Neuronal stem cell (in vitro differentiated cells): ENCODE measurements at places on chromosomes 6 and 20.

- no peak overlapping the region for H3K27ac ChIP-seq
- H3K4me1 ChIP-seq, result peaks cover 1% of the 10 kb centered on the region
- H3K36me3 ChIP-seq, result no peaks in the 10 kb centered on the region
- H3K27me3 ChIP-seq, result no peaks in the 10 kb centered on the region
- no peak overlapping the region for H3K4me3 ChIP-seq
These were observed 102.8 kb downstream of the PREP start for GRCh38 chr6:105300090-105300489.

DNA sequence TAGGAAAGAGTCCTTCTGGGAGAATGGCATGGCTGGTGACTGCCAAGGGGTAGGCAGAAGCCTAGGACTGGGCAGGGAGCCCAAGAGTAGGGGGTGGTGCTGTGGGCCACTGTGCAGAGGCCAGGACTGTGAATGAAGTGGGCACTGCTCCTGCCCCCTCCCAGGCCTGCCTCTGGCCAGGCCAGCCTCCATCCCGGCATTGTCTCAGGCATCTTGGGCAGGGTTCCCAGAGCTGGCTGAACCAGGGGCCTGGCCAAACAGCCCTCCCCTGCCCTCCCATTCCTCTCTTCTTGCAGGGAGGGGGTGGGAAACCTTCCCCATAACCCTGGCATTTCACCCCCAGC lies 81.6 kb downstream of the MRPL14 start:
- no peak overlapping the region for H3K4me3 ChIP-seq
- no peak overlapping the region for H3K27ac ChIP-seq
- peaks cover 28% of the 10 kb centered on the region for H3K4me1 ChIP-seq

- no peaks in the 10 kb centered on the region for H3K27me3 ChIP-seq
- no peak overlapping the region for H3K27ac ChIP-seq
- peaks cover 3% of the 10 kb centered on the region for H3K4me1 ChIP-seq
- H3K4me3 ChIP-seq, result no peak overlapping the region
- no peak for DNase-seq
- H3K36me3 ChIP-seq, result no peaks in the 10 kb centered on the region
These were observed 410.4 kb downstream of the LMBRD1 start for GRCh38 chr6:69386426-69386825.

GRCh38 chr6:106858653-106859092 lies 115.9 kb downstream of the CD24 start:
- H3K27ac ChIP-seq, result no peak overlapping the region
- DNase-seq, result no peak
- no peak overlapping the region for H3K4me3 ChIP-seq
- no peaks in the 10 kb centered on the region for H3K27me3 ChIP-seq

- no peak overlapping the region for H3K27ac ChIP-seq
- peaks cover 1% of the 10 kb centered on the region for H3K4me1 ChIP-seq
- no peak for DNase-seq
- no peak overlapping the region for H3K4me3 ChIP-seq
These were observed 61.3 kb downstream of the ZDHHC14 start for GRCh38 chr6:157442291-157442690.

DNA sequence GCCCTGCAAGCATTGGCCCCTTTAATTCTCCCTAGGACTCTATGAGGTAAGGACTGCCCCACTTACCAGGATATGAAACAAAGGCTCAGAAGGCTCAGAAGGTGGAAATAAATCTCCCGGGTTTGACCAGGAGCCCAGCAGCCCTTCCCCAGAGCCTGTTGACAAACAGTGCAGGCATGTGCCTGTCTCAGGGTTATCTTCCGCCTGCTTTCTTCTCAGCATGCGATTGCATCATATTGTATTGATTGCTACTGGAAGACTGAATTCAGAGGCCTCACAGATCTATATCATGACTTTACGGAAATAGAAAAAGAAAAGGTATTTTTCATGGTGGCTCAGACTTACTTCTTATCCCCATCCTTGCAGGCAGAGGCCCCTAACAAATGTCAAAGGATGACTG lies 92.7 kb downstream of the PHACTR3 start:
- no peak for DNase-seq
- H3K4me3 ChIP-seq, result no peak overlapping the region
- H3K36me3 ChIP-seq, result no peaks in the 10 kb centered on the region
- no peaks in the 10 kb centered on the region for H3K4me1 ChIP-seq

- peaks cover 7% of the 10 kb centered on the region for H3K4me1 ChIP-seq
- no peak overlapping the region for H3K27ac ChIP-seq
- DNase-seq, result no peak
- H3K4me3 ChIP-seq, result no peak overlapping the region
- no peaks in the 10 kb centered on the region for H3K36me3 ChIP-seq
- H3K27me3 ChIP-seq, result no peaks in the 10 kb centered on the region
These were observed 470.2 kb upstream of the HSF2 start for GRCh38 chr6:121929301-121929700.

GRCh38 chr20:48697845-48698491 lies 129.8 kb downstream of the PREX1 start:
- no peaks in the 10 kb centered on the region for H3K36me3 ChIP-seq
- H3K4me1 ChIP-seq, result no peaks in the 10 kb centered on the region
- no peak overlapping the region for H3K27ac ChIP-seq
- no peak for DNase-seq
- H3K4me3 ChIP-seq, result no peak overlapping the region
- no peaks in the 10 kb centered on the region for H3K27me3 ChIP-seq

- DNase-seq, result no peak
- peaks cover 39% of the 10 kb centered on the region for H3K27me3 ChIP-seq
- no peaks in the 10 kb centered on the region for H3K36me3 ChIP-seq
- no peak overlapping the region for H3K4me3 ChIP-seq
These were observed 14.0 kb upstream of the SCGN start for GRCh38 chr6:25637960-25638434.

DNA sequence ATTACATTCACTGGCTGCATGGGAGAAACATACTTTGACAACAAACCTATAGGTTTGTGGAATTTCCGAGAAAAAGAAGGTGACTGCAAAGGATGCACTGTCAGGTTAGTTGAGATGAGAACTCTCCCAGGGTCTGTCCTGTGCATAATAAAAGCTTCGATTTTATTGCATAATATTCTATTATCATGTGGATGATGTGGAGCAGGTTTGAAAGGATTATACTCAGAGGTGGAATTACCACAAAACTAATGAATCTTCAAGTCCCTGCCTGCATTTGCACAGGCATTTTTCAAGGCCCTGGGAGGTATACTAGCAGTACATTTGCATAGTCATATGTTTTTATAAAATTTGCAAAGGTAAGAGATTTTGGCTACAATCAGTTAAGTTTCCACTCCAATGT lies 249.8 kb downstream of the ARHGAP18 start:
- H3K27ac ChIP-seq, result no peak overlapping the region
- H3K4me1 ChIP-seq, result no peaks in the 10 kb centered on the region
- no peaks in the 10 kb centered on the region for H3K27me3 ChIP-seq
- no peak overlapping the region for H3K4me3 ChIP-seq

GRCh38 chr6:43956478-43956877 lies 170.8 kb downstream of the MRPL14 start:
- H3K27me3 ChIP-seq, result no peaks in the 10 kb centered on the region
- H3K4me1 ChIP-seq, result peaks cover 1% of the 10 kb centered on the region
- no peak overlapping the region for H3K27ac ChIP-seq
- no peak overlapping the region for H3K4me3 ChIP-seq
- no peak for DNase-seq

DNA sequence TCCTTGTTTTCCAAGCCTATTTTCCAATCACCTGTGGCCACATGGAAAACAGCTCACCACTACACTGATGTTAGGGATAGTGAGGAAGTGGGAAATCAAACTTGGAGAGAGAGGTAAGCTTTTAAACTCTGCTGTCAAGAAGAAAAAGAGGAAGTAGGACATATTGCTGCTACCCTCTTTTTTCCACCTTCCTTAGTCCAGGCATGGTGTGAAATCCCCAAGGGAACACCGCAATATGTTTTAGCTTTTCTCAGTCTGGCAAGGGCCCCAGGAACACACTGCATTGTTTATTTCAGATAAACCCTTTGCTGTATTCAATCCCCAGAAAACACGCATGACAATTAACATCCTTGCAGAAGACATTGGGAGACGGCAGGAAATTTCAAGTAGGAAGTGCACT lies 61.3 kb downstream of the HS3ST5 start:
- H3K36me3 ChIP-seq, result no peaks in the 10 kb centered on the region
- no peaks in the 10 kb centered on the region for H3K27me3 ChIP-seq
- DNase-seq, result no peak
- H3K27ac ChIP-seq, result no peak overlapping the region
- H3K4me3 ChIP-seq, result no peak overlapping the region

DNA sequence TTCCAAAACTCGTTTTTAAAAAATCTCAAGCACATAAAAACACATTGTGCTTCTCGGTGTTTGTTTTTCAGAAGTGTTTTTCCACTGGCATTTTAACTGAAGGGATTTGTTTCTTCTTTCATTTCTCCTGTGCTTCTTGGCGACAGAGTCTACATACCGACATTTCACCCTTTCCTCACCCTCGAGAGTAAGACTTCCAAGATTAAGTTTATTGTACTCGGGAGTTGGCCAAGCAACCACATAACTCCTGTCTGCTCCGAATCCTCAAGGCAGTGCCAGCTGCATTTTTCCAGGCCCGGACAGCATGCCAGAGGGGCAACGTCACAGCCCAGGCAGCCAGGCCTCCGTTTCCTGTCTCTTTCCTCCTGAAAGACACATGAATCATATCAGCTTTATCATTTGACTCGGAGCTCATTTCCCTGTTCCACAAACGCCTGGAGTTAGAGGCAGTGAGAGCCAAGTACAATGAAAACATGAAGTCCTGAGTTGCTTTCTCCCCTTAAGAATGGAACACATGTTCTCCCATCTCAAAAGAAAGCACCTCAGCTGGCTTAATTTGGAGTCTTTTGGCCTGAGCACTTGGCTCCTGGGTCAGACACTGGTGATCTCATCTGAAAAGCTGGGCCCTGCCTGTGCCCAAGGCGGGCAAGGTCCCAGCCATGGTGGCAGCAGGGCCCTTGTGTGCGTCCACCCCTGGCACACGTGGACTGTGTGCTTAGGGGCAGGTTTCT lies 23.2 kb upstream of the FAM50B start:
- H3K4me3 ChIP-seq, result no peak overlapping the region
- peaks cover 4% of the 10 kb centered on the region for H3K4me1 ChIP-seq
- H3K36me3 ChIP-seq, result no peaks in the 10 kb centered on the region
- DNase-seq, result no peak

GRCh38 chr20:44748005-44748370 lies 2.3 kb downstream of the KCNK15 start:
- no peak overlapping the region for H3K4me3 ChIP-seq
- no peaks in the 10 kb centered on the region for H3K36me3 ChIP-seq
- DNase-seq, result no peak

GRCh38 chr6:52543262-52543661 lies 33.6 kb downstream of the TRAM2 start:
- no peak for DNase-seq
- peaks cover 14% of the 10 kb centered on the region for H3K4me1 ChIP-seq
- H3K27ac ChIP-seq, result no peak overlapping the region
- peaks cover 2% of the 10 kb centered on the region for H3K36me3 ChIP-seq
- H3K27me3 ChIP-seq, result no peaks in the 10 kb centered on the region

DNA sequence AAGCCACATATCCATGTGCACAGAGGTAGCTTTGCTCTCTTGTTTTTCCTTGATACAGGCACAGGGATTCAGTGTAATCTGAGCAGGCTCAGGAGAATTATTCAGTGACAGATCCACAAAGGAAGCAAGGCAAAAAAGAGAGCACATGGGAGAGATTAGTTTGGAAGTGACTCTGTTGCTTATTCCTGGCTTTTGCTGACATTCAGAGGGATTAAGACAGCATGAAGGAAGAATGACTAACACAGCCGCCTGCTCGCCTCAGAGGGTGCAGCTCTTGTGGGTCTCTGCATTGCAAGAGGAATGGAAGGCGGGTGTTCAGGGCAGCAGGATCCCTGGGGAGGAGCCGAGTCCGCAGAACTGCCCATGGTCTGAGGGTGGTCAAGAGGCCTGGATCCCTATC lies 203.4 kb upstream of the KCNQ5 start:
- no peak overlapping the region for H3K4me3 ChIP-seq
- H3K36me3 ChIP-seq, result no peaks in the 10 kb centered on the region
- H3K4me1 ChIP-seq, result peaks cover 6% of the 10 kb centered on the region

GRCh38 chr6:99066044-99066443 lies 118.3 kb upstream of the FBXL4 start:
- no peaks in the 10 kb centered on the region for H3K27me3 ChIP-seq
- H3K4me1 ChIP-seq, result no peaks in the 10 kb centered on the region
- no peak overlapping the region for H3K4me3 ChIP-seq
- H3K27ac ChIP-seq, result no peak overlapping the region
- DNase-seq, result no peak

- no peak for DNase-seq
- H3K36me3 ChIP-seq, result no peaks in the 10 kb centered on the region
- H3K27ac ChIP-seq, result no peak overlapping the region
- no peaks in the 10 kb centered on the region for H3K4me1 ChIP-seq
- H3K4me3 ChIP-seq, result no peak overlapping the region
- no peaks in the 10 kb centered on the region for H3K27me3 ChIP-seq
These were observed 137.0 kb upstream of the STXBP5 start for GRCh38 chr6:147067184-147067583.
